ENCODE measurements at places on chromosomes 16 and 17.

GRCh38 chr17:6706499-6706898 is 6.7 kb downstream of the SLC13A5 start:
- no peak for DNase-seq

DNA sequence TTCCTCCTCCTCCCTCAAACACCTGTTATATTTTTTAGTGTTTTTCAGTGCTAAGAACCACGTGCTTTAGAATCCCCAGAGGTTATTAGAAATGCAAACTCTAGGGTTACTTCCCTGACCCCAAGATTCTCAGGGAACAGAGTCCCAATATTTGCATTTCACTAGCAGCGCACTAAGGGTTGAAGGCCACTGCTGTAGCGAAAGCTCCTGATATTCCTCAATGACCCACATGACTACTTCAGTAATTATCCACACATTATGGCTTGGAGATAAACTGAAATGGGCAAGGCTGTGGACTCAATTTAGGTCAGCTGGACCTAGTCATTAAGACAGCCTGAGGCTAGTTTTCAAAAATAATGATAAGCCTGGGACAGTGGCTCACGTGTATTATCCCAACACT is 78.5 kb upstream of the BCAR1 start:
- no peak for DNase-seq

- DNase-seq, result no peak
Observed at GRCh38 chr16:78452025-78452555, 352.6 kb downstream of the WWOX start.

DNA sequence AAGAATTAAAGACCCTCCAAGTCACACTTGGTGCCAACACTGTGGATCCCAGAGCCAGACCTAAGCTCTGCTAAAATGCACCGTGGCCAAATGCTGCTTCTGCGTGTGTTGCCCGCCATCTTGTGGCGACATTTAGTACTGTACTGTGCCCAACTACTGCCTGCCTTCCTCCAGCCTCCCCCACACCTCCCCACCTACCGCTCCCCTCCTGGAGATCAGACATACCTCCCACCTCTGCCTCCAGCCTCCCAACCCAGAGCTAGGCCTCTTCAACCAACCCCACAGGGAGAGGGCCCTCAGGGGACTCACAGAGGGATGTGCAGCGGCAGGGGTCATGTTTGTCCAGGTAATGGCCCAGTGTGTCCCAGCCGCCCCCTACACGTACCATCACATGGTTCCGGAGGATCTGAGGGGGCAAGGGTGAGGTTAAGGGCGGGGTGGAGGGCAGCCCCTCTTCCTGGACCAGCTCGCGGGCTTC is 5.5 kb downstream of the GAS2L2 start:
- peak; percentile 39 for DNase-seq

GRCh38 chr17:74332763-74333283 is 6.8 kb downstream of the KIF19 start:
- DNase-seq, result no peak

GRCh38 chr17:48052956-48053757 is 5.0 kb downstream of the NFE2L1 start:
- DNase-seq, result peak; percentile 26

DNA sequence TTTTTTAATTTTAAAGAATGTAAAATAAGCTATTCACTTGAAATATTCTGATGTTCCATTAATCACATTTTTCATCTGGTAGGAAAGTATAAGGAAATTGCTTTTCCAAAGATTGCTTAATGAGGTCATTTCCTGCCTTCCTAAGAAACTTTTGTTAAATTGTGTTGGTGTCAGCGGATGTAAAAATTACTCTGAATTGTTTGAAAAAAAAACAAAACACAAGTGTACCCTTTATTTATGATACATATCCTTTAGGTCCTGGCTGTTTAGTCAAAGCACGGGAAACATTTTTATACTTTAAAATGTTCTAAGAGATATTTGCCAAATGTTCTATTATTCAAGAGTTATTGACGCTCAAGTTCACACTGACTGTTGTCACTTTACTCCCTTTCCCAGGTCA is 1357.4 kb upstream of the GOT2 start:
- DNase-seq, result no peak

DNA sequence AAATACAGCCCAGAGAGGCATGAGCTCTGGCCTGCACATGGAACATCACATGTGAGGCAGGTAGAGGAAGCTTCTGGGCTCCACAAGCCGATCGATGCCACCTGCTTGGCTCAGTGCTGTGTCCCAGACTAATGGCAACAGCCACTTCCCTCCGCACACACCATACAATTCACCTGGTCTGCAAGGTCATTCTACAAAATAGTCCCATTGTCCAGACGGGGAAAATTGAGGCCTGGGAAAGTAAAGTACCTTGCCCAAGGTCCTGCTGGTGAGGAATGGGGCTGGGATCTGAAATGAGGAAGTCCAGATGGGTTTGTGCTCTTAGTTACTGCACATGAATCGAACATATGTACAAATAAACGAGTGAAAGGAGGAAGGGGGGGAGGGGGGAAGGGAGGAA is 88.0 kb downstream of the LITAF start:
- DNase-seq, result no peak

DNA sequence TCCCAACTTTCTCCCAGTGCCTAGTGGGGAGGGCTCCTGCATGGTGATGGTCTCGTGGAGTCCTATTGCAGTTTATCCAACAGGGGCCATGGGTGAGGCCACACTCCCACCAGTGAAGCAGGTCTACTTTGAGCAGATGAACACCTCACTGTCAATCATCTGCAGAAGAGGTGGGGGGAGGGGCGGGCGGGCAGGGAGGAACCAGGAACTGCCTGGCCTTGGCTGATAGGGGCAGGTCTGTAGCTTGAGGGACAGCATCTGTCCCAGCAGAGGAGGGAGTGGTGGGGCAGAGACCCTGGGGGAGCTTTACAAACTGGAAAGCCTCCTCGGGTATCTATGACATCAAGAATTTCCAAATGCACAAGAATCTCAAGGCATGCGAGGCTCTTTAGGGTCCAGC is 58.7 kb upstream of the ZNF423 start:
- no peak for DNase-seq

GRCh38 chr16:86723689-86724088 is 145.3 kb downstream of the FOXL1 start:
- no peak for DNase-seq

- no peak for DNase-seq
Observed at GRCh38 chr16:51576498-51577195, 425.6 kb upstream of the SALL1 start.

GRCh38 chr16:86994651-86995171 is 322.5 kb downstream of the C16orf95 start:
- no peak for DNase-seq

DNA sequence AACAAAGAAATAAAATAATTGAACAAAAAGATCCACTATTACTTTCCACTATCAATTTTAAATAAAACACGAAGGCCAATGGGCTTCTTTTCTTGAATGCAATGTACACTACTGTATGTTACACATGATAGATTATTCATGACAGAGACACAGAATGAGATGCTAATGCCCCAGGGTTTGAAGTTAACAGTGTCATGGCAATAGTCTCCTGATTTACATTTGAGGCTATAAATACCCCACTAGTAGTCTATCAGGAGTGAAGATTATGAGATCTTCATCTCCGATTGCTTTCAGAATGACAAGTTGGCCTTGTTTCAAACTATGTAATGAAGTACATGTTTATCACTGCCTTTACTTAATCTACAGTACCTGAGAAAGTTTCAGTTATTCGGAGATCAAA is 84.4 kb downstream of the RPGRIP1L start:
- no peak for DNase-seq

Measured in C1 segment of cervical spinal cord (tissue), 14 donors.